ENCODE measurements at places on chromosomes 11 and 22.

- DNase-seq: no peak
Observed at GRCh38 chr22:23152238-23153114, 7.2 kb downstream of the RAB36 start.

DNA sequence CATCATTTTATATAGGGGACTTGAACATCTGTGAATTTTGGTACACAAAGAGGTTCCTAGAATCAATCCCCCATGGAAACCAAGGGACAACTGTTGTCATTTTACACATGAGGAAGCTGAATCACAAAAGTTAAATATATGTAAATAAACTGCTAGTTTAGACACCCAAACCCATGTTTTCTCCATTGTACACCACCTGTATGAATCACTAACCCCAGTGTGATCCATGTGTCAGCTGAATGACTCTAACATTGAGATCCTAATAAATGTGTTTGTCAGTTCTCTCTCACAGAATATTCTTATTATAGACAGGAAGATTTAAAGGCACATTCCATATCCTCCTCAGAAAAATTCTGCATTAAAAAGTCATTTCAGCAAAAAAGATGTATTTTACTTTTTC lies 83.3 kb downstream of the ATG16L2 start:
- DNase-seq: peak; percentile 60

GRCh38 chr11:72070491-72070890 lies 9.9 kb downstream of the NUMA1 start:
- no peak for DNase-seq

DNA sequence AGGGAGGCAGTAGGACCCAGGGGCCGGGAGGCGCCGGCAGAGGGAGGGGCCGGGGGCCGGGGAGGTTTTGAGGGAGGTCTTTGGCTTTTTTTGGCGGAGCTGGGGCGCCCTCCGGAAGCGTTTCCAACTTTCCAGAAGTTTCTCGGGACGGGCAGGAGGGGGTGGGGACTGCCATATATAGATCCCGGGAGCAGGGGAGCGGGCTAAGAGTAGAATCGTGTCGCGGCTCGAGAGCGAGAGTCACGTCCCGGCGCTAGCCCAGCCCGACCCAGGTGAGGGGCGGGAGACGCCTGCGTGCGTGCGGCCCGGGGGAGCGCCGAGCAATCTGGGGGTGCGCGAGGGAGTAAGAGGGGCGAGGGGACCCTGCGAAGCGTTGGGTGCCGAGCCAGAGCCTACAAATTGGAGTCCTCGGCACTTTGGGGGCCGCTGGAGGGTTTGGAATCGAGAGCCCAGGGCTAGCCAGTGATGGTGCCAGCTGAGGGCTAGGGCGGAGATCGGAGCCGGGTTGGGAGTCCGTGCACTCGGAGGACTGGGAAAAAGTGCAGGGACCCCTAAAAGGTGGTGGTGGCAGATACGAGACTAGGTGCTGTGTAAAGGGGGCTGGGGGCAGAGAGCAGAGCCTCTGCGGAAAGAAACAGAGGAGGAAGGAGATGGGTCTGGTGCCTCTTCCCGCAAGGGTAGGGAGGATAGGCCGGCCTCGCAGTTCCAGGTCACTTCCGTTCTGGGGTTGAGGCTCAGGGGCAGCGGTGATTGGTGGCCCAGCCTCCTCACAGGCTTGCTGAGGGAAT lies at the start of gene SERPINH1:
SERPINH1 (plus strand) TSS at position 206 of the 788 bp plus-strand sequence. CDS start 4,097 bp downstream, outside the sequence.
- DNase-seq: peak; percentile 73

- DNase-seq: no peak
Observed at GRCh38 chr11:77150836-77151235, 22.8 kb downstream of the MYO7A start.

DNA sequence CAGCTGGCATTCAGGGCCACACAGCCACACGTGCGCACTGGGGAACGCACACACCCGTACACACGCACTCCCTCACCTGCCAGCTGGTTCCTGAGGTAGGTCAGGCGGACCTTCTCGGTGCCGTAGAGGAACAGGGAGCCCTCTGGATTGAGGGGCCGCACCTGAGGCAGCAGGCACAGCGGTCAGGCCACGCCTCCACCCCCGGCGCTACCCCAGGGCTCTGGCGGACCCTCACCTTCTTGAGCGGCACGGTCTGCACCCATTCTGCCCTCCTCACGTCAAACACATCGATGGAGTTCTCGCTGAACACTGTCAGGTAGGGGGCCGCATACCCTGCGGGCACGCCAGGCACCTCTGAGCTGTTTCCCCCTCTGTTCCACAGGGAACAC lies 17.0 kb downstream of the CDC42BPG start:
- DNase-seq: no peak

All from mammary epithelial cell (primary cell).